Ammon's horn (tissue), 1 donor: ENCODE measurements at places on chromosomes 11 and 22.

DNA sequence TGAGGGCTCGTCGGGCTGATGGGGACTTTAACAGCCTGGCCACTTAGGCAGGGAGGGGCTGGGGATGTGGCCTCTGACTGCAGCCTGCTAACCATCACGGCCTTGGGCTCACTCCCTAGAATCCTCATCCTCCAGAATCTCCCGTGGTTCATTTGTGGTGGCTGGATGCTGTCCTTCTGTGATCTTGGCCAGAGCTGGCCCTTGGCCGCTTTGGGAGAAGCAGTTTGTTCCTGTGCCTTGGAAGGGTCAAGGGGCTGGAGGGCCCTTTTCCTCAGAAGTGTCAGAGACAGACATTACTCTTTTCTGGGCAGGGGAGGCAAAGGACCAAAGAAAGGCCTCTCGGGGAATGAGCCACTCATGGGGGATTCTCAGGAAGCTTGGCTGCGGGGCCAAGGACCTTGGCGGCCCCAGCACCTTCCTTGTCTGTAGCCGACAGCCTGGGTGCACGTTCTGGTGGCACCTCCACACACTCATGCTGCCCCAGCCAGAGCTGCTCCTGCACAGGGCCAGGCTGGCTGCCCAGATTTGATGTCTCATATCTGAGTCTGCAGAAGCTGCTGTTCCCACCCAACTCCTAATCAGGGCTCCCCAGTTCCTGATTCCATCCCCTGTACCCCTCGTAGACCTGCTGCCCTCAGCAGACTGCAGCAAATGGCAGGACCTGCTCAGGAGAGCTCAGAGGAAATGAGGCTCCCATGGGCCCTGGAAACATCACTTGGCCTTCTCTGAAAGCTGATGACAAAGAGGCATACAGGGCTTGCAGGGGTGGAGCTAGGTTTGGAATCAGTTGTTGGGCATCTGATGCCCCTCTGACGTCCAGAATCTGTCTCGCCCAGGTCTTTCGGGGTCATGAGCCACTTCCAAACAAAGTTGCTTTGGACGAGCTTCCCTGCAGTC lies 107.7 kb downstream of the CTTN start:
- DNase-seq: no peak

- no peak for DNase-seq
Observed at GRCh38 chr11:18393581-18394274, 635 bp upstream of the LDHA start.

DNA sequence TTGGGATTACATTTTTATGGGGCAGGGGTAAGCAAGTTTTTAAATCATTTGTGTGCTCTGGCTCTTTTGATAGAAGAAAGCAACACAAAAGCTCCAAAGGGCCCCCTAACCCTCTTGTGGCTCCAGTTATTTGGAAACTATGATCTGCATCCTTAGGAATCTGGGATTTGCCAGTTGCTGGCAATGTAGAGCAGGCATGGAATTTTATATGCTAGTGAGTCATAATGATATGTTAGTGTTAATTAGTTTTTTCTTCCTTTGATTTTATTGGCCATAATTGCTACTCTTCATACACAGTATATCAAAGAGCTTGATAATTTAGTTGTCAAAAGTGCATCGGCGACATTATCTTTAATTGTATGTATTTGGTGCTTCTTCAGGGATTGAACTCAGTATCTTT lies 10.1 kb downstream of the RAG1 start:
- no peak for DNase-seq

DNA sequence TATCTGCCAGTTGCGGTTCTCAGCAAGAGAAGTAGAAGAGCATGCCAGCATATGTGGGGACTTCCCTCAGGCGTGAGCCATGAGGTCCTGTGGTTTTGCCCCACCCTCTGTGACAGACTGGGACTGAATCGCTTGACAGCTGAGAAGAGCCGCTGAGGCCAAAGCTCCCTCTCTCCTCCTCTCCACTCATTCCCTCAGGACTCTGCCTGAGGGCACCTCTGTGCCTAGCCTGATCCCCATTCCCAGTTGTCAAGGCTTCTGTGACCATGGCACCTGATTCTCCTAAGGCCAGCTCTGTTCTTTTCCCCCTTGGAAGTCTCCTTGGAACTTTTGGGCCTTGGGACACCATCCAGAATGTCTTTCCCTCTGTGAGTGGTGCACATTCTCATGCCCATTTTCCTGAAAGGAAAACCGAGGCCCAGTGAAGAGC lies 27.0 kb downstream of the ART5 start:
- DNase-seq: peak; percentile 29

DNA sequence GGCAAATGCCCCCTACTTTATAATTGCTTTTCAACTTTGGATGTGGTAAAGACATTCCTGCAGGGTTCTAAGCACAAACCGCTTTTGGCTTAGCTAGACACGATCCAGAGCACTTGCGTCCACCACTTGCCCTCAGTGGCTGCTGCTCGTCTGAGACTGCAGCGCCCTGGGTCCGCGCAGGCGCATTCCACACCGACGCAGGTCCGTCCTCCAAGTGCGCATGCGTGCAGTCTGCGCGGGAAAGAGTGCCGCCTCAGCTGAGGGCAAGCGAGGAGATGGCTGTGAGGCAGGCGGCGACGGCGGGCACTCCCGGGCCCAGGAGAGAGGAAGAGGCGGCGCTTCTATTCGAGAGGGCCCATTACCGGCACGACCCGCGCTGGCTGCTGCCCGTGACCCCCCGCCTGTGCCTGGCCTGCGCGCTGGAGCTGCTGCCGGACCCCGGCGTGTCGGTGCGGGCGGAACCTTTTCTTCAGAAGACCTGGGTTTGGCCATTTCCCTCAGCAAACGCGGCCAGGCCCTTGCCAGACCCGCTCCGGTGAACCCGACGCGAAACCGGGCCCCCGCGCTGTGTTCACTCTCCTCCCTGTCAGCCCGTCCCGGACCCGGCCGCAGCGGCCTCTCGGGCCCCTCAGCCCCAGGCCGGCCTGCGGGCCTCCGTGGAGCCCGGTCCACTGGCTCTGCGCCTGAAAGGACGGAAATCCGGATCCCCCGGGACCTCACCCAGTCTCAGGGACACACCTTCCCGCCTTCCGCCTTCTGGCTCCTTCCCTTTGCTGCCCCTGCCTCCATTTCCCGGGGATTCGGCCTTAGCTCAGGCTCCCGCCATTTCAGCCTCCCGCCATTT lies at the start of gene MEI1:
Gene MEI1, plus strand, starts transcription at position 240 of the 844 bp plus-strand sequence. Its CDS starts 36 bp downstream, at position 276.
- DNase-seq: peak; percentile 90

DNA sequence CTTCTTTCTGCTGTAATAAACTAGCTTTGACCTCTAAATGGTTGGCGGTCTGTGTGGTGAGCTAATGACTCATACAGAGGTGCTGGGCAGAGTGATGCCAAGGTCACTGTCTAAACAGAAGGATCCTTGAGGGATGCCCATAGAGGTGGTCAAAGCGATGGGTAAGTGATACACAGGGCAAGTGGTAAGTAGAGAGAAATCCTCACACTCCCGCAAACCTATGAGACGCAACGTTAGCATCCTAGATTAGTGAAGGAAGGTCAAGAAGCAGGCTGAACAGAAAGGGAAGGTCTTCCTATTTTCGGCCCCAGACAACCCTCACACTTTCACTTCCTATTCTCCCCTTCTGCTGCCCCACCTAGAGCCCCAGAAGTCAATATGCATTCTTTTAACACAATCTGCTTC lies 65.6 kb upstream of the SESN3 start:
- DNase-seq: peak; percentile 38

- no peak for DNase-seq
Observed at GRCh38 chr11:10885703-10886363, 28.0 kb upstream of the ZBED5 start.

DNA sequence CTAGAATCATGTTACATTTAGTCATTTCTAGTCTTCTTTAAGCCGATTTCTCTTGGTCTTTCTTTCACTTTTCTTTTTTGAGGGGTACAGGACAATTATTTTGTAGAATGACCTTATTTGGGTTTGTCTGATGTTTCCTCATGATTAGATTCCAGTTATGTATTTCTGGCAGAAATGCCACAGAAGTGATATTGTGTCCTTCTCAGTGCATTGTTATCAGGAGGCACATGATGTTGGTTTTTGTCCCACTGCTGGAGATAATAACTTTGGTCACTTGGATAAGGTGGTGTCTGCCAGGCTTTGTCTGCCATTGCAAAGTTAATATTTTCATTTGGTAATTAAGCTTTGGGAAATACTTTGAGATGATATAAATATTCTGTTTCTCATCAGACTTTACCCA lies 100.3 kb downstream of the RRM1 start:
- no peak for DNase-seq

DNA sequence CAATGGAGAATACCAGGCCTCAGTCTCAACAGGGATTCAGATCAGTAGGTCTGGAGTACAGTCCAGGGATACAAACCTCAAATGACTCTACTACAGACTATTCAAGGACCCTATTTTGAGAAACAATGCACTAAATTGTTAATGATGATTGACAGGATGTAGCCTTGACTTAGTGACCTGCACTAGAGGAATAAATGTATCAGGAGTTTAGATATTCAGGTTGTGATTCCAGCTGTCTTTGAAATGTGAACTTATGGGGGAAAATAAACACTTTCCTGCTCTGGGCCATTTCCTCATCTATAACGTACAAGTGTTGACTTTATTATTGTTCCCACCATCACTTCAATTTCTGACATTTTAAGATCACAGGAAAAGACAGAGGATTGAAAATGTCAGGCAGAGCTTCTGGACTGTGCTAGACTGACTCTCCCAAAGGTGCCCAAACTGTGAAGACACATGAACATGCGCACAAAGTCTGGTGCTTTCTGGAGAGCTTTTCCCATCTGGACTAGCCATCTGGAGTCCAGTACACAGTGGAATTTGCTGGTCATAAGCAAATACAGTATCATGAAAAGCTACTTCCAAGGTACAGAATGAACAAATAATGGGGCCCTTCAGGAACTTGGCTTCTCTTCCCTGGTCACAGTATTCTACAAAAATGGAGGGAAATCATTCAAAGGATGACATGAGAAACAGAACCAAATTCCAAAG lies 110.4 kb downstream of the USP35 start:
- no peak for DNase-seq

DNA sequence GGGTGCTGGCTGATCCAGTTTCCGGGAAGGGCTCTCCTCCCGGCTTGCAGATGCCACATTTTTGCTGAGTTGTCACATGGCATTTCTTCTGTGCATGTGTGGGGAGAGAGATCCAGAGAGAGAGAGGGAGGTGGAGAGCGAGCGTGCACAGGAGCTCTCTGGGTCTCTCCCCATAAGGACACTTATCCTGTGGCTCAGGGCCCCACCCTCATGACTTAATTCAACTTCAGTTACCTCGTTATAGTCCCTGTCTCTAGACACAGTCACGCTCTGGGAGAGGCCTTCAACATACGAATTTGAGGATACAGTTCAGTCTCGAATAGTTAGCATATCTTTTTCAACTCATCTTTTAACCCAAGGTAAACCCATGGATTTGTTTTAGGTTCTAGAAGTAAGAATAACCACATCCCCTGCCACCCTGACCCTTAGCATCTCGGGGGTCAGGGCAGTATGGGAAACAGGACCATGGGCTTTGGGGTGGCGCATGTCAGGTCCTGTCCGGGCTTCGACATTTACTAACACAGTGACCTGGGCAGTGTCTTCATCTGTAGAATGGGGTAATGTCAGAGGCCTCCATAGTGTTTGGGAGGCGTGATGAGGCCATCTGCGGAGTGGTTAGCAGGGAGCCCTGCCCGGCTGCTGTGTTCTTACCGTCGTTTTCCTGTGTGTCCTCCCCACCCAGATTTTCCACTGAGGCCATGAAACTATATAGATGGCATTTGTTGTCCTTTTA lies 46.9 kb downstream of the TBC1D22A start:
- DNase-seq: no peak

GRCh38 chr11:65066805-65067291 lies 8.5 kb upstream of the NAALADL1 start:
- no peak for DNase-seq

DNA sequence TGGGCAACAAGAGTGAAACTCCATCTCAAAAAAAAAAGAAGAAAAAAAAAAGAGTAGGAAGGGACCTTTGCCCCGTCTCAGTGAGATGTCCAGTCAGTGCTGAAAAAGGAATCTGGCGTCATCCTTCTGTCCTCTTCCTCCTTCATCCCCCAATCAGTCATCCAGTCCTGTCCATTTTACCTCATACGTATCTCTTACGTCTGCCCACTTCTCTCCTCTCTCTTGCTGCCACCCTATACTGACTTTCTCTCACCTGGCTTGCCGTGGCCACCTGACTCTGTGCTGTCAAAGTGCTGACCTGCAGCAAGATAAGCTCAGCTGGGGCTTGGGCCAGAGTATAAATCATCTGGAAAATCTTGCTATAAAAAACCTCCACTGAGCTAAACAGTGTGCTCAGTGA lies 13.6 kb downstream of the SEPTIN3 start:
- no peak for DNase-seq

- no peak for DNase-seq
Observed at GRCh38 chr22:27820896-27821866, 19.6 kb upstream of the MN1 start.

GRCh38 chr22:33000342-33001280 lies 57.6 kb downstream of the SYN3 start:
- peak; percentile 73 for DNase-seq

GRCh38 chr22:20186183-20186870 lies 35.5 kb upstream of the CCDC188 start:
- DNase-seq: no peak

DNA sequence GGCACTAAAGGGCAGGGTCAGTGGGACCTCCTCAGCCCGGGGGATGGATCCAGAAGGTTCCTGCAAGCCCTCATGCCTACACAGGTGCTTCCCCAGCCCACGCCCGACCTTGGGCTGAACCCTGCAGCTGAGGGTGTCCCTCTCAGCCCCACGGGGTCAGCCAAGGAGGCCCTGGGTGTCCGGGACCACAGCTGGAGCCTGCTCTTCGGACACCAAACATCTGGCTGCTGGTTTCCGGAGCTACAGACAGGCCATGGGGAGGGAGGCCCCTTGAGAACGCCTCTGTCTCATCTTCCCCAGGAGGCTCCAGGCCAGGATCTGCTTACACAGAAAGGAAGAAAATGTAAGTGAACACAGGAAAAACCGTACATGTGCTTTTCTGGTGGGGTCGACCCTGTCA lies 355.7 kb downstream of the MN1 start:
- DNase-seq: no peak

GRCh38 chr22:47328550-47329243 lies 566.2 kb downstream of the TBC1D22A start:
- no peak for DNase-seq

GRCh38 chr22:44037519-44038375 lies 13.6 kb downstream of the PARVB start:
- peak; percentile 69 for DNase-seq

DNA sequence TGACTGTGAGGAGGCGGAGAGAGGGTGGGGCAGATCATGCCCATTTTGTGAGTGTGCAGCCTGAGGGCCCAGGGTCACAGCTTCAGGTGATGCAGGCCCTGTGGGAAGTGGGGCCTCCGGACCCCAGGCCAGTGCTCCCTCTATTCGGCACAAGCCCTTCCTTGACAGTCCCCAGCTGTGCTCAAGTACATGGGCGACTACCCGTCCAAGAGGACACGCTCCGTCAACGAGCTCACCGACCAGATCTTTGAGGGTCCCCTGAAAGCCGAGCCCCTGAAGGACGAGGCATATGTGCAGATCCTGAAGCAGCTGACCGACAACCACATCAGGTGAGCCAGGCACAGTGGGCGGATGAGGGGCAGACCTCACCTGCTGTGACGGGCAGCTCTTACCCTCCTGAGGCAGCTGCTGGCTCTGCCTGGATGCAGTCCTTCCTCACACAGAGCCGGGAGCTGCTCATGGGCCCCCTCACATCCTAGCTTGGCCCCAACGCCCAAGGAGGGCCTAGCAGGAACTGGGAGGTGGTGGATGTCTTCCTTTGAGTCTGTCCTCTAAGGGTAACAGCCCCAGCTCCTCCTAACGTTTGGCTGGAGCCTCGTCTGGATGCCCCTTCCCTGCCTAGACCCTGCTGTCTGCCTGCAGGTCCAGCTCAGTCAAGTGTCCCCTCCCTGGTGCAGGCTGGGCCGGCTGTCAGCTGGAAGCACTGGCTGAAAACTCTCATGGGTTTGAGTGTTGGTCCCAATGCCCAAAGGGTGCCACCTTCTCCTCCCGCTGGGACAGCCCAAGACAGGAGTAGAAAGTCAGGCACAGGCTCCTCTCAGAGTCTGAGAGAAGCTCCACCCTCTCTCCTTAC lies 76.1 kb downstream of the MYO7A start:
- DNase-seq: no peak
